ENCODE measurements at places on chromosomes 1 and 21. TPM values are rescaled to one million over a fixed set of nuclear protein-coding genes. Genes with fewer than 3 reads are reported as not detected.

Gene EIF3I
- total RNA-seq: 102 TPM

Gene FCER1A
- total RNA-seq: 6.0 TPM

Gene FBXO2
- 0.99 TPM for total RNA-seq

Gene PKP1
- 151 TPM for total RNA-seq

Gene SLC44A5
- 0.89 TPM for total RNA-seq

Gene FAM151A
- total RNA-seq: not detected

Gene SPRR4
- 17.7 TPM for total RNA-seq

Gene S100A7A
- total RNA-seq: 0.30 TPM

Gene CHAF1B
- 1.6 TPM for total RNA-seq

Gene DMRTA2
- total RNA-seq: not detected

Gene ESPN
- total RNA-seq: 6.4 TPM

Gene RSPH1
- total RNA-seq: 0.39 TPM

Gene PPP1R12B
- total RNA-seq: 43.0 TPM

Gene RNF115
- 14.4 TPM for total RNA-seq

Gene TGFB2
- 32.0 TPM for total RNA-seq

Gene CATSPERE
- 1.9 TPM for total RNA-seq

Gene SPATA46
- not detected for total RNA-seq

Gene FBLIM1
- 14.6 TPM for total RNA-seq

Gene C21orf58
- total RNA-seq: 4.1 TPM

Gene TOR1AIP2
- total RNA-seq: 51.6 TPM

Gene ATAD3C
- 0.39 TPM for total RNA-seq

Gene LRRC39
- total RNA-seq: 35.4 TPM

Gene ETV3L
- total RNA-seq: not detected

Gene RBM11
- 0.30 TPM for total RNA-seq

Gene OR2L3
- not detected for total RNA-seq

Gene DYRK1A
- total RNA-seq: 82.1 TPM

Gene LRRC71
- total RNA-seq: 0.20 TPM

Gene AUNIP
- 1.1 TPM for total RNA-seq

Gene VWA5B1
- total RNA-seq: 0.39 TPM

Gene ADCY10
- 0.20 TPM for total RNA-seq

Gene RGS8
- total RNA-seq: not detected

Gene OR2L8
- not detected for total RNA-seq

Gene GJB5
- total RNA-seq: 18.0 TPM

Gene COL24A1
- 5.6 TPM for total RNA-seq

Gene FMOD
- total RNA-seq: 31.9 TPM

Gene CIART
- 2.1 TPM for total RNA-seq

Gene SLC25A24
- 40.4 TPM for total RNA-seq

Gene LINGO4
- total RNA-seq: 0.10 TPM

Gene DSCAM
- 0.20 TPM for total RNA-seq

Gene CFHR5
- total RNA-seq: not detected

Gene GJA9
- total RNA-seq: not detected

Gene PRRX1
- 118 TPM for total RNA-seq

Gene VASH2
- total RNA-seq: 11.6 TPM

Gene SLC5A9
- 1.5 TPM for total RNA-seq

Gene MIXL1
- not detected for total RNA-seq

Gene FCGR3A
- total RNA-seq: 5.0 TPM

Gene LCE1D
- 1.4 TPM for total RNA-seq

Gene TMOD4
- 8.0 TPM for total RNA-seq

Gene HES2
- total RNA-seq: 5.9 TPM

Gene REN
- 0.30 TPM for total RNA-seq

Gene TPTE
- not detected for total RNA-seq

Gene KRTAP10-1
- total RNA-seq: 0.30 TPM

Gene LYPLA2
- total RNA-seq: 27.8 TPM

Gene TFF3
- 5.1 TPM for total RNA-seq

Gene ACBD6
- total RNA-seq: 32.6 TPM

Gene HCRTR1
- not detected for total RNA-seq

Gene MACF1
- total RNA-seq: 402 TPM
